ENCODE measurements at places on chromosomes 11 and 22.
A peak's percentile ranks its signal among the peaks of the same experiment; 100 is the strongest.

- no peak for DNase-seq
Measured at GRCh38 chr11:111960916-111961315, 23.8 kb downstream of the DIXDC1 start.

DNA sequence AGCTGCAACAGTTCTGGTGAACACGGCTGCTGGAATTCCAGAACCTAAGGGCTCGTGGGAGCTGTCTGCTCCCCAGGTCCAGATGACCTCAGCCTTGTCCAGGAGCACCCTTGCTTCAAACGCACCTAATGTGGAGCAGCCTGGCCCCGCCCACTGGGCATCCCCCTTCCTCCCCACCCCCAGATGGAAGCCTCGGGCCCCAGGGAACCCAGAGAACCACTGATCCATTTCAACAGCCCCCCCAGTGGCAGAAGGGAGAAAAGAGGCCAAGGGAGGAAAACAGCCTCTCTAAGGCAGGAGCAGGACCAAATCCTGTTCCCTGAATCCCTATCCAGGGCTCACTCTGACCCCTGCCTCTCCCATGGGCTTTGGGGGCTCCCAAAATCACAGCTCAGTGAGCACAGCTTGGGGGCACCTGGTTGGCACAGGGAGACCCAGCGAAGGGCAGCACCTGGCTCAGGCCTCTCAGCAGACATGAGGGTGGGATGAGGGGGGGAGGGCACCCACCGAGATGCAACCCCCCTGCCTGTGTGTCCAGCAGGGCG, 1.2 kb downstream of the CYTH4 start:
- no peak for DNase-seq

GRCh38 chr11:67001332-67001731, 21.6 kb upstream of the SYT12 start:
- DNase-seq: no peak

DNA sequence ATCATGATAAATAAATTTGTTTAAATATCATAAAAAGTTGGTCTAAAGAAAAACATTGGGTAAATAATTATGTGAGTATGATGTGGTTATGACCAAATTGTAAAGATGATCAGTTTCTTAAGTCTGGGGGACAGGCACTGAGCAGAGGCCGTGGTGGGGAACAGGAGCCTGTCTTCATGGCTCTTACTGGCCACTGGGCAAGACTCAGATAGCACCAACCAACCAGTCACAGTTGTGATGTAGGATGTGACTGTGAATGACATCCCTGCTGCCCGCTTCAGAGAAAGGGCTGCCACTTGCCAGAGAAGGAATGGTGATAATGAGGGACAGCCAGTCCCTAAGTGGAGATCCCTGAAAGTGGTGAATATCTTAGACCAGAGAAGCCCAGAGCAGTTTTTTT, 7.0 kb downstream of the PTPRJ start:
- no peak for DNase-seq

- no peak for DNase-seq
Measured at GRCh38 chr11:133653336-133653735, 121.0 kb upstream of the OPCML start.

- DNase-seq: no peak
Measured at GRCh38 chr11:11178671-11179638, 174.1 kb downstream of the CSNK2A3 start.

DNA sequence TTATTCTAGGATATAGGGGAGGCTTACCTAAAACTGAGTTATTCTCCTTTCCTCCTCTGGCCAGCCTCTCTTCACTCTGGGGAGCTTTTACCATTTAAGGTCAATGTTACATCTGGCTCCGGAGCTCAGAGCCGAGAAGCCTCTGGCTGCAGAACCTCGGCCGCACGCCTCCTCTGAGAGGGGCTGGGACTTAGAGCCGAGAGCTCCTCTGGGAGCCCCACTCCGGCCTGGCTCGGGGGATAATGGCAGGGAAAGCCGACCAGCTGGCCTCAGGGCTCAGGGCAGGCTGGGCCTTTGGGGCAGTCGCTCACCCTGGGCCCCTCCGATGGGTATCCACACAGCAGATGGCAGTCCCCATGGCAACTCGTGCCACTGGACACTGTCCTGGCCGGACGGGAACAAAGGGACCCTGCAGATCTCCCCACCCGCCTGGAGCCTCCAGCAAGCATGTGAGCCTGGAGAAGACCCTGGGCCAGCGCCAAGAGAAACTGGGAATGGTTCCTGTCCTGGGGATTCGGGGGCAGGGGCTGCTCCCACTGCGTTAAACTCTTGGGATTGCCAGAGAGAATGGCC, at the start of gene IRAG1:
TSS of gene IRAG1 (minus strand) at position 247 of the 573 bp plus-strand sequence. CDS start at position 94, 153 bp downstream.
- DNase-seq: peak; percentile 19

DNA sequence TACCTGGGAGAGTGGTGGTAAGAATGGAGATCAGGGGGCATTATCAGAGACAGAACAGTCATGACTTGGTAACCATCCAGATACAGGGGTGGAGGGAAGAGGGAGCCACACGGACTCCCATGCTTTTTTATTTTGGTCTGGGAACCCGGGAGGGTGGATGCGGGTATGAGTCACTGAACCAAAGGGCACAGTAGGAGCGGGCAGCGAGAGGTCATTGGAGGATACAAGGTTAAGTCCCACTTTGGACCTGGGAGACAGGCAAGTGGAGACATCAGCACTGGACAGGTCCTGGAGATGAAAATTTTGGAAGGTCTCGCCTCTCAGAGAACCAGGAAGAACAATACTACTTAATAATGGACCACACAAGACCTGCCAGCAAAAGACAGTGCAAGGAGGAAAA, 6.7 kb downstream of the HDHD5 start:
- no peak for DNase-seq

DNA sequence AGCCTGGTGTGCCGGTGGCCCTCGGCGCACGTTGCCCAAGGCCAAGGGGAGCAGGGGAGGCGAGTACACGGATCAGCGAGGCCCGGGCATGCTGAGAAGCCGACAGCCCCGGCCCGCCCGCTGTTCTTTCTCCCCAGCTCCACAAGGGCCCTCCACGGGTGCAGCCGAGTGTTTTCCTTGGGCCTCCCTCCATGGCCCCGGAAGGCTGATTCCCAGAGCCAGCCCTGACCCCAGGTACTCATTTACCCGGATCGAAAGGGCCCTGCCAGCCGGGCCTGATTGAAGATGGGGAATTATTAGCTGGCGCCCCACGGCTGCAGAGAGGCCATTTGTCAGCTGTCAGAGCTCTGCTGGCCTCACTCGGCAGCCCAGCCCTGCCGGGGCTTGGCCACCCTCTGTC, 53.1 kb downstream of the WNT7B start:
- DNase-seq: no peak

GRCh38 chr11:11535611-11536010, 86.2 kb downstream of the GALNT18 start:
- DNase-seq: no peak

- DNase-seq: no peak
Measured at GRCh38 chr11:10272132-10272531, 21.9 kb downstream of the SBF2 start.

DNA sequence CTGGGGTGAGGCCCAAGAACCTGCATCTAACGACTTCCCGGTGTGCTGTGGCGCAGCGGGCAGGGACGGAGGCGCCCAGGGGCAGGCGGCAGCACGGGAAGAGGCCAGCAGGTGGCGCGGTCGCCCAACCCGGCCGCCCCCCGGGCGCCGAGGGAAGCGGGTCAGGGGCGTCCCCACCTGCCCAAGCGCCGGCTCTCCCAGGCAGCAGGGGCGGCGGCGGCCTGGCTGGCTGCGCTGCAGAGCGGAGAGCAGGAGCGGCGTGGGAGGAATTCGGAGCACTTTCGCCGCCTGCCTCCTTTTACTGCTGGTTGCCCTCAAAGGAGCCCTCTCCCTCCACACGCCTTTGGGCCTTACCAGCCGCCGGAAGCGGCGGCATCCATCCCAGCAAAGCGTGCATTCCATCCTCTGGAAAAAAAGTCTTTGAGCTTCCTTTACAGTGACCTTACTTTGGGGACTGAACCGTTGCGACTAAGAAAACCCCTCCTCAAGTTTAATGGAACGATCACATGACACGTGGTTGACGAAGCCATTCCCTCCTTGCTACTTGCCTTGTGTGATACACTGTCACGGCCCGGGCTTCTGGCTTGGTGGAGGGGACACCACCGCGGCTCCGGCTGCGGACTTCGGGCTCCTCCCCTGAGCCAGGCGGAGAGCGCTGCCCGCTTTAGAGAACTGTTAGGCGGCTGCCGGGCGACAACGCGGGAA, 106.8 kb upstream of the CLMP start:
- DNase-seq: peak; percentile 57

- no peak for DNase-seq
Measured at GRCh38 chr11:93608364-93608763, 53.1 kb upstream of the CEP295 start.

GRCh38 chr11:11415901-11416300, 62.9 kb upstream of the CSNK2A3 start:
- DNase-seq: no peak

DNA sequence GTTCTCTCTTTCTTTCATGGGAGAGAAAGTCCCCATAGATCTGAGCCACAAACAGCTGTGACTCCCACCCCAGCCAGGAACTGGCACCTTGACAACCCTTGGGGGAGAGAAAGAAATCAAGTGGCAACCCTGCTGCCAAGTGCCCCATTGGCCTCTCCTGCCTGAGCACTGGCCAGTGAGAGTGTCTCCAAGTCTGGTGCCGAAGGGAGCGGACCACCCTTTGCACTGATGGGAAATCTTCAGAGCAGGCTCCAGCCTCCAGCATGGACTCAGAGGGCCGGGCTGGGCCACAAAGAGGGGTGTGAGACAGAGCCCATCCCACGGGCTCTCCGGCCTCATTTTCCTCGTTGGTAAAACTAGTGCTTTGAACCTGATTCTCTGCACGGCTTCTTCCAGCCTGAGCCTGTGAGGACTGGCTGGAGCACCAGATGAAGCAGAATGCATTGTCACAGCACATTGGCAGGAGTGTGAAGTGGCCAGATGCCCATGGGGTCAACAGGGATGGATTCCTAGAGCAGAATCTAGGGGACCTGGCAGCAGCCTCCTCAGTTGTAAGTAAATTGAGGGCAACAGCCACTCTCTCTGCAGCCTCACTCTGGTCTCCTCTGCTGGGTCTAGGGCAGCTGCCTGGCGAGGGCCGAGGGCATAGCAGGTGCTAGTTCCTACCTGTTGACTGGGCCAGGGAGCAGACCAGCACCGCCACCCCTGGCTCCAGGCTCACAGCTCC, 81.4 kb downstream of the TRIM29 start:
- DNase-seq: no peak

GRCh38 chr11:134527382-134528243, 115.6 kb upstream of the B3GAT1 start:
- DNase-seq: no peak

- no peak for DNase-seq
Measured at GRCh38 chr11:112307616-112308015, 47.0 kb upstream of the PLET1 start.

- peak; percentile 45 for DNase-seq
Measured at GRCh38 chr22:45064313-45065278, 54.8 kb upstream of the PHF21B start.

GRCh38 chr11:73141309-73142127, 600 bp downstream of the FCHSD2 start:
- DNase-seq: no peak

GRCh38 chr11:121383716-121384115, 68.4 kb upstream of the SORL1 start:
- no peak for DNase-seq

DNA sequence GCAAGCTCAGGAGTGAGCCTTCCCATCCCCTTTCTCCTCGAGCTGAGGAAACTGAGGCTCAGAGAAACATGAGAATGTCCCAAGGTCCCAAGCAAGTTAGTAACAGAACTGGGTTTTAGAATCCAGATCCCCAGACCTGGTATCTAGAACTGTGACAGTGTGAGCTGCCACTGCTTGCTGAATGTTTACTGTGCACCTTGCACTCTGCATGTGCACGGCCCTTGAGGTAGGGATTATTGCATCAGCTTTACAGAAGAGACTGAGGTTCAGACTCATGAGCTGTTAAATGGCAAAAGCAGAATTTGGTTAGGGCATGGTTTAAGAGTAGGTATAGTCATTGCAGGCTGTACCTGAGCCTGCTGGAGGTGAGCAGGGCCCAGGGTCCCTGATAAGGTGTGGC, 3.8 kb upstream of the MPPED1 start:
- no peak for DNase-seq

GRCh38 chr22:47124451-47124881, 362.0 kb downstream of the TBC1D22A start:
- DNase-seq: no peak

DNA sequence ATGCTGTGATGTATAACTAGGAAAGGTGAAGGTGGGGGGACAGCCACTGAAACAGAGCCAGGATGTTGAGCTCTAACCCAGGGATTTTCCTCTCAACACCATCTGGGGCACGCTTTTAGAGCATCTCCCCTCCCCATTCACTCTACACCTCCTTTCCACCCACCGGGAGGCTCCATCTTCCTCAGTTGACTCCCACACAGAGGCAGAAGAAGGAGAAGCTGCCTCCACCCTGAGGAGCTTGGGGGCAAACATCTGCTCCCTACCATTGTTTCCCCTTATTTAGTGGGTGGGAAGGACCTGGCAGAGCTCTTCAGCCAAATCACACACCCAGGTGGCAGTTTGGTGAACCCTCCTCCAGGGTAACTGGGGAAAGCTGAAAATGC, 50.0 kb upstream of the ADA2 start:
- DNase-seq: no peak

- no peak for DNase-seq
Measured at GRCh38 chr11:92670308-92670890, 299.1 kb upstream of the MTNR1B start.

DNA sequence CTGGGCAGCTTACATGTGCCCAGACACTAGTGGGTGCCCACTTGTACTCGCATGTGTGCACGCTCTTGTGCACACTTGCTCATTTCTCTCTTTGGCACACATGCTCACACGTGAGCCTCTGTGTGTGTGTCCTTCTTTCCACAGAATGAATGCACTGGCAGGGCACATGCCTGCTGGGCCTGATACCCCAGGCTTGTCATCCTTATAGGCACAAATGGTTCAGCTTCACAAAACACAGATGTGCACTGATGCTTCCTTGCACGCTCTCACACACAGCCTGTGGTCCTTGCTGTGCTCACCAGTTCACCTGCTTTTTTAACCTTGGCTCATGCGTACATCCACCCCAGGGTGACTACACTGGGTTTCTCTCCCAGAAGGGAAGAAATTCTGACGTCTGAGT, 174.8 kb downstream of the BUD13 start:
- DNase-seq: no peak

DNA sequence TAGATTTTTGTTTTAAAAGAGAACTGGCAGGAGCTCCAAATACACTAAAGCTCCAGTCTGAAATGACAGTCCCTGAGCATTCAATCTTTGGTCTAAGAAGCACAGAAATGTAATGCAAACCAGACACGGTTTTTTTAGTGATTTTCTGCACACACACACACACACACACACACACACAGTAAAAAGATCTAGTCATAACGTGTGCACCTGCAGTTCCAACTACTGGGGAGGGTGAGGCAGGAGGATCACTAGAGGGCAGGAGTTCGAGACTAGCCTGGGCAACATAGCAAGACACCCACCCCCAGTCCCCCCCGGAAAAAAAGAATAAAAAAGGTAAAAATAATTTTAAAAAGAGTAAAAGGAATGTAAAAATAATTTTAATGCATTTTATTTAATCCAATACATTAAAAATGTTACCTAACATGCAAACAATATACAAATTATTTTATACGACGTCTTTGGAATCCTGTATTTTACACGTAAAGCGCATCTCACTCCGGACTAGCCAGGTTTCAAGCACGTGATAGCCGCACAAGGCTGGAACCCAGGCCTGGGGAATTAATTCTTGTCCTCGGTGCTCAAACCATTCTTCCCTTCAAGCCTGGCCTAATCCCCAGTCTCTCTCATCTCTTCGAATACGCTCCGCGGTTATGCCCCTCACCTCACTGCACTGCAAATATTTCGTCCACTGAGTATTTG, 762 bp upstream of the TBC1D22A start:
- no peak for DNase-seq
